ENCODE measurements at places on chromosomes 6 and 20.

GRCh38 chr6:38715016-38715689 is at the start of gene DNAH8:
Gene DNAH8, plus strand, starts transcription at chr6:38715311. Its CDS starts 7,499 bp downstream, at chr6:38722810.
- DNase-seq, result no peak

GRCh38 chr20:24379484-24379927 is 89.9 kb upstream of the SYNDIG1 start:
- DNase-seq, result peak; percentile 74

- no peak for DNase-seq
Observed at GRCh38 chr20:58709703-58710039, 17.1 kb downstream of the NPEPL1 start.

- DNase-seq, result no peak
Observed at GRCh38 chr6:157813191-157813590, 9.9 kb upstream of the SNX9 start.

DNA sequence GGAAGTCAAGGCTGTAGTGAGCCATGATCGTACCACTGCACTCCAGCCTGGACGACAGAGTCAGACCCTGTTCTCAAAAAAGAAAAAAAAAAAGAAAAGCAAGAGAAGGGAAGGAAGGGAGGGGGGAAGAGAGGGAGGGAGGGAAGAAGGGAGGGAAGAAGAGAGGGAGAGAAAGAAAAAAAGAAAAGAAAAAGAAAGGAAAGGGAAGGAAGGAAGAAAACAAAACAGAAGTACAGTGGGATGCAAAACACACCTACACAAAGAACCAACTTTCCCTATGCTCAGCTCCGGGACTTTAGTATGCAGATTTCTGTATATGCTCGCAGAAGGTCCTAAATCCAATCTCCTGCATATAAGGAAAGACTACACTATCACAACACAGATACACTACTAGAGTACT is 2.5 kb upstream of the WTAP start:
- no peak for DNase-seq

GRCh38 chr6:6801005-6801335 is 212.4 kb downstream of the LY86 start:
- DNase-seq, result no peak

GRCh38 chr20:21208999-21209398 is 83.1 kb downstream of the KIZ start:
- DNase-seq, result no peak

DNA sequence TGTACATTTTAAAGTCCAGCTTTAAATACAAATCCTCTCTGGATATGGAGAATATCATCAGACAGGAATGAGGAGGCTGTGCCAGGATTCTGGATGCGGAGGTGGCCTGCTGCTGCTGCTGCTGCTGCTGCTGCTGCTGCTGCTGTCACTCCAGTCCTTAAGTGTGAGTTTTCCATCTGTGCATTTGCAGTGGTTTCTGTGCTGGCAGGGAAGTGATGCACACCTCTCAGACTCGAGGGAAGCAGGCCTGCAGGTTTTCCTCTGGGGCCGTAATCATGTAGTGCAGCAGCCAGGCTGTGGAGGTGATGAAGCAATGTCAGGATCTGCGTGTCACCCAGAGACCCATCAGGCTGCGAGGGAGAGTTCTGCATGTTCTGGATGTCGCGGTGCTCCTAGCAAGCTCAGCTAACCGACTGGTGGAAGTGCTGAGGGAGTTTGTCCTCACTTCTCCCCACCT is 32.0 kb downstream of the CFAP61 start:
- no peak for DNase-seq

DNA sequence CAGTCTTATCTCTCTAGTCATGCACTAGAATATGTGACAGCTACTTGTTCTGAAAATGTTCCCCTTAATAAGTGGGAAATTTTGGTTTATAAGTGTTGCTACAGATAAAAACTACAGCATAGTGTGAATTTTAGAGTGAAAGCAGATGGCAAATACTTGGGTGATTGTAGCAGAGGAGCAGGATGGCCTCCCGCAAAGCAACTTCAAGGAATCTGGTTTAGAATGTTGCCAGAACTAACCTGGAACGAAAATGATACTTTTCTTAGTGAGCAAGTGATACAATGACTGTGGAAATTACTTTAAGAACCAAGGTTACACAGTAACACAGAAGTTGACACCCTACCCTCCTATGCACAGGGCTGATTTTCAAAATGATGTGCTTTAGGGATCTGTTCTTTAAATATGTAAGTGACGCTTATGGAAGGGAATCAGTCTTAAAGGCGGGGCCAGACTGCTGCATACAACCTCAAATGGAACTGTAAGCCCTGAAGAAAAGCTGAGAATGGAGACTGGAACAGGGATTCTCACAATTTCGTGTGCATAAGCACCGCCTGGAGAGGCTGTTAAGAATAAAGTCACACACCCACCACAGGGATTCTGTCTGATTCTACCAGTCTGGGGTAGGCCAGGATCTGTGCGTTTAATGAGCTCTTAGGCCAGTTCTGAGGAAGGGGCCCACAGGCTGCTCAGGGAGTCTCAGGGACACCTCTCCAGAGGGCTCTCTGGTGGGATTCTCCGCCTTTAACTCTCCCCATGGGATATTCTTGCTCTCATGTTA is 97.9 kb downstream of the FYN start:
- DNase-seq, result no peak

GRCh38 chr6:44699082-44699481 is 311.6 kb downstream of the CDC5L start:
- peak; percentile 24 for DNase-seq

- DNase-seq, result peak; percentile 66
Observed at GRCh38 chr20:58225452-58226200, 2.8 kb downstream of the ANKRD60 start.

DNA sequence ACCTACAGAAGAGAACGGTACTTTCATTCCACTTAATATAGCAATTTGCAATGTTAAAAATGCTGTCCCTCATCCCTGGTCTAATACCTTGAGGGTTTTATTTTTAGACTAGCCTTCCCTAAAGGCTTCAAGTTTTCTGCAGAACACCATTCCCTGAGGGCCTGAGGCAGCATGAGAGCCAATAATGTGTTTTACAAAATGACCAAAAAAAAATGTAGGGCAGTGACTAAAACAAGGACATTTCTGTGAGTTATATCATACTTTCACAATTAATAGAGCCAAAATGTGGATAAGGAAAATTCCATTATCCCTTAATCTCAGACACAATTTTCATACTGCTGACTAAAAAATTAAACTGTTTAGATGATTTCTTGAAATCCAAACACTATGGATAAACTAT is 22.7 kb downstream of the GPR63 start:
- no peak for DNase-seq

- no peak for DNase-seq
Observed at GRCh38 chr20:22617160-22617559, 32.8 kb upstream of the FOXA2 start.

- no peak for DNase-seq
Observed at GRCh38 chr6:125116710-125117109, 36.9 kb upstream of the TPD52L1 start.

Data from coronary artery (tissue), 2 donors.